Brain pericyte (primary cell): ENCODE measurements at places on chromosomes 12 and 14.

GRCh38 chr12:69533844-69534243 lies 51.4 kb upstream of the CCT2 start:
- no peak for DNase-seq

- no peak for DNase-seq
These were observed 8.1 kb upstream of the PCED1B start for GRCh38 chr12:47071241-47071852.

DNA sequence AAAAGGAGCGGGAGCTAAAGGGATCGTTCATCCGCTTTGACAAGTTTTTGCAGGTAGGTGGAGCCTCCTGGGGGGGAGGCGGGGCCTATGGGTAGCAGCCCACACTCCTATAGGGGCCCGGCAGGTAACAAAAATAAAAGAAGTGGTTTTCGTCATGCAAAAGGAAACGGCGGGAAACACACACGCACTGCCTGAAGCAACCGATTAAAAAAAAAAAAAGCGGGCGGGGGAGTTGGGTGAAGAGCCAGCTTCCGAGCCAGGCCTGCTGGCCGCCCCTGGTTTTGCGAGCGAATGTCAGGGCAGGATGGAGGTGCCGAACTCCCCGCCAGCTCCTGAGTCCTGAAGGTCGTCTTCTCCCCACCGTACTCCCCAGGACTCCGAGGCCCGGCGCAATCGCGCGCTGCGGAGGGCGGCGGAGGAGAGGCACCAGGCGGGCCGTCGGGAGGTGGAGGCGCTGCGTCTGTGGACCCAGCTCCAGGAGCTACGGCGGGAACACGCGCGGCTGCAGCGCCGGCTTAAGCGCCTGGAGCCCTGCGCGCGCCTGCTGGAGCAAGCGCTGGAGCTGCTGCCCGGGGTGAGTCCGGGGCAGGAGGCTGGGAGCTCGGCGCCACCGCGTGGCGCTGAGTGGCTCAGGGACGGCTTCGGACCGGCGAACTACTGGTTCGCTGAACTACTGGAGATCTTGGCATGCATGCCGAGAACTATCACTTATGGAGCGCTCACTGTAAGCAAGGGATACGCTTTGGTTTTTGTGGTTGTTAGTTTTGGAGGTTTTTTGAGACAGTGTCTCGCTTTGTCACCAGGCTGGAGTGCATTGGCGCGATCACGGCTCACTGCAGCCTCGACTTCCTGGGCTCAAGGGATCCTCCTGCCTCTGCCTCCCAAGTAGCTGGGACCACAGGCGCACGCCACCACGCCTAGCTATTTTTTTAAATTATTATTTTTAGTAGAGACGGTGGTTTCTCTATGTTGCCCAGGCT lies 3.6 kb downstream of the CFAP73 start:
- DNase-seq: no peak

DNA sequence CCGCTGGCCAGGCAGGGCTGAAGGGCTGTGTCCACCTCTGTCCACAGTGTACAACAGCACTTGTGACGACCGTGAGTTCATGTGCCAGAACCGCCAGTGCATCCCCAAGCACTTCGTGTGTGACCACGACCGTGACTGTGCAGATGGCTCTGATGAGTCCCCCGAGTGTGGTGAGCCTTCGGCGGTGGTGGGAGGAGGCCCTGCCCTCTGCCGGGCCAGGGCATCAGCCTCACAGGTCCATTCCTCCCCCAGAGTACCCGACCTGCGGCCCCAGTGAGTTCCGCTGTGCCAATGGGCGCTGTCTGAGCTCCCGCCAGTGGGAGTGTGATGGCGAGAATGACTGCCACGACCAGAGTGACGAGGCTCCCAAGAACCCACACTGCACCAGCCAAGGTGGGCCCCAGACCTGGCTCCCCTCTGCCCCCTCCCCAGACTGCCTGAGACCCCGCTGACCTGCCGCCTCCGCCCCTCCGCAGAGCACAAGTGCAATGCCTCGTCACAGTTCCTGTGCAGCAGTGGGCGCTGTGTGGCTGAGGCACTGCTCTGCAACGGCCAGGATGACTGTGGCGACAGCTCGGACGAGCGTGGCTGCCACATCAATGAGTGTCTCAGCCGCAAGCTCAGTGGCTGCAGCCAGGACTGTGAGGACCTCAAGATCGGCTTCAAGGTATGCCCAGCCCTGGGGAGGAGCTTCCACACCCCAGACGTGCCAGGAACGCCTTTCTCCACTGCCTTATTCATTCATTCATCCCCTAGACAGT lies 20.8 kb upstream of the NXPH4 start:
- no peak for DNase-seq

DNA sequence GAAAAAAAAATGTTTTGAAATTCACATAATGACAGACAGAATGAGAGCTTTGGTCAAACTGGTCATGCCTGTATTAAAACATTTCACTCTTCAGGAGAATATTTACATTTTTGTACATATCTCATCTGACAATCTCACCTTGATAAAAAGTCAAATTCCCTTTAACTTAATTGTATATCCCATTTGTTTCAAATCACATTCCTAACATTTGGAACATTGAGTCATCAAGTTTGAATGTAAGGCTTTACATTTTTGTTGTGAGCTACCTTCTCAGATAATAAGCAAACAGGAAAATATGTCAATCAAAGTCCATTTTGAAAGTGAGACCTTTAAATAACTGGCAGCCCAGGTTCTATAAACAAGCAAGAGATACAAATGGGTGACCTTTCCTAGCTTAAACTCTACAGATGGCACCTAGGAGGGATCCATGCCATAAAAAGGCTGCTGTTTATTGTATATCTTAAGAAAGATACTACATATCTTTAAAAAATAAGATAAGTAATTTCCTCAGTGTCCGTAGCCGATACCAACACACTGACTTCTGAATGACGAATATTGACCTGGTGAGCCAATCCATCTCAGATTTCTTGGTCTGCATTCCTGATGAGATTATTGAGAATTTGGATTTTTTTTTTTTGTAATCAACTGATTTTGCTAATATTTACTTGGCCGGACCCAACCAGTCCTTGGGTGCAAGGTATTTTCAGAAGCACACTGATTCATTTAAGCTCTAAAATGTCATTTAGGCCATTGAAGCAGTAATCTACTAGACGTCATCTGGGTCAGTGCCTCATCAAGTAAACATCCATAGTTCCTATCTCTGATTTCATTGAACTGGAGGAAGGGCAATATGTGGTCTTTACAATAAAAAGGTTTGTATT lies 259.6 kb downstream of the BTG1 start:
- no peak for DNase-seq

GRCh38 chr14:49367696-49368095 lies 218.5 kb downstream of the RPS29 start:
- no peak for DNase-seq
